ENCODE measurements at places on chromosomes 11 and 22.

- DNase-seq, result no peak
These were observed 28.5 kb upstream of the RBX1 start for GRCh38 chr22:40922484-40923303.

GRCh38 chr11:67634366-67635230 is 4.9 kb upstream of the NUDT8 start:
- no peak for DNase-seq

DNA sequence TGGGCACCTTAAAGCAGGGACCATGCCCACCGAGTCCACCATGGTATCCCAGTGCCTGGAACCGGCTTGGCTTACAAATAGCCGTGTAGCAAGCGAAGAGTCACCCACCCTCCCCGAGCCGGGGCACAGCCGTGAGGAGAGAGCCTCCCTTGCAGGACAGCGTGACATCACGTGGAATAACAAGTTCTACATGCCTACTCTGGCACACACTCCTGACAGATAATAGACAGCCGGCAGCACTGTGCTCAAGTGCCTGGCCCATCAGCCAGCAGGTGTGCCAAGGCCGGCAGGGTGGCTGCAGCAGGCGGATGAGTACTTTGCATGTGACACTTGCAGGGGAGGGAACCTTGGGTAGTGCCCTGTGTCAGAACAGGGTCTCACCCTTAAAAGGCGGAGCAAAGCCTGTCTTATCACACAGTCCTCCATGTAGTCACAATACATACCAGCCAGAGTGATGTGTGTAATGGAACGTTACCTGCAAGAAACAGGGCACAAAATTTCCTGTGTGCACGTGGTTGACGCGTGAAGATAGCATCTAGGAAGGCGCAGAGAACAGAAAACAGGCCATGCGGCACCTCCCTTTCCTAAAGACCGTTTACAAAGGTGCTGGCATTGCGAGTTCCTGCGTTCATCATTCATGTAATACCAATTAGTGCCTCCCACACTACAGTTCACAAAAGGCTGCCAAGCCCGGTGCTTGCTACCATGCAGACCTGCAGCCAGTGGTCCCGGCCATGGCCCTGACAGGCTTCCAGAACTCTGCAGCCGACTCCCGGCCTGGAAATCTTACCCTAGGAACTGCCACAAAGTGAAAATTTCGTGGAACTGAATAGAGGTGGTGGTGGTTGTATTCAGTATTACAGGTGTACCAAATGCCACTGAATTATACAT is 16.4 kb downstream of the TOM1 start:
- no peak for DNase-seq

- DNase-seq, result no peak
These were observed 18.9 kb upstream of the PIM3 start for GRCh38 chr22:49941507-49942316.

DNA sequence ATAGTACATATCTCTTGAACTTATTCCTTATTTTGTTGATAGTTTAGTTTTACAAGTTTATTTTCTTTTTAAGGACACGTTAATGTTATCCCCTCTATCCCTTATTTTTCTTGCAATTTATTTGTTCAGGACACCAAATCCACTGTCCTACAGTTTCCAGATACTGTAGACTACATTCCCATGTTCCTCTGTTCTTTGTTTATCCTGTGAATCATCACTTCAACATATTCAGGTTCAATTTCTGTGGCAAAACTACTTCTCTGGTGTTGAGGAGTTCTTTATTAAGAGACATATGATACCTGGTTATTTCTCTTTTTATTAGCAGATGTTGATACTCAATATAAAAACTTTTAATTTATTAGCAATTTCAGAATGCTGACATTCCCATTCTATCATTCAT is 72.8 kb upstream of the CLNS1A start:
- no peak for DNase-seq

GRCh38 chr22:29606320-29606719 is 2.9 kb downstream of the NF2 start:
- no peak for DNase-seq

DNA sequence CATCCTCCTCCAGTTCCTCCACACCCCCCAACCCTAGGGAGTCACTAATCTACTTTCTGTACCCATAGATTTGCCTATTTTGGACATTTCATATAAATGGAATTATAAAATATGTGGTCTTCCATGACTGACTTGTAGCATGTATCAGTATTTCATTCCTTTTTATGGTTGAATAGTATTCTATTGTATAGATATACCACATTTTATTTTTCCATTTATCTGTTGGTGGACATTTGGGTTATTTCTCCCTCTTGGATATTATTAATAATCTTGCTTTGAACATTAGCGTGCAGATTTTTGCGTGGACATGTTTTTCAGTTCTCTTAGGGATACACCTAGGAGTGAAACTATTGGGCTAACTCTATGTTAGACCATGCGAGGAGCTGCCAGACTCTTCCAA is 23.4 kb downstream of the NAT10 start:
- DNase-seq, result no peak

DNA sequence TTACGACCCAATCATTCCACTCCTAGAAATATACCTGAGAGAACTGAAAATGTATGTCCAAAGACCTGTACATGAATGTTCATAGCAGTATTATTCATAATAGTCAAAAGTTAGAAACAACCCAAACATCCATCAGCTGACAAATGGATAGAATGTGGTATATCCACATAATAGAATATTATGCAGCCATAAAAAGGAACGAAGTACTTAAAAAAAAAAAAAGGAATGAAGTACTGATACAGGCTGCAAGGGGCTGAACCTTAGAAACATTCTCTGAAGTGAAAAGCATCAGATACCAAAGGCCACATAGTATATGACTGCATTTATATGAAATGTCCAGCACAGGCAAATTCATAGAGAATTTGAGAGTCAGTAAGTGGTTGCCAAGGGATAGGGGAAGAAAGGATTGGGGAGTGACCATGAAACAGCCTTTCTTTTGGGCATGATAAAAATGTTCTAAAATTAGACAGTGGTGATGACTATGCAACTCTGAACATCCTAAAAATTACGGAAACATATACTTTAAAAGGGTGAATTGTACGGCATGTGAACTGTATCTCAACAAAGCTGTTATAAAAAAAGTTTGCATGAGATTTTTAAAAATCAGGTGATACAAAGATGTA is 1.8 kb downstream of the TPST2 start:
- no peak for DNase-seq

GRCh38 chr11:97471480-97471879 is 1081.7 kb downstream of the JRKL start:
- no peak for DNase-seq

GRCh38 chr11:86218125-86219084 is 26.1 kb upstream of the EED start:
- peak; percentile 15 for DNase-seq

- no peak for DNase-seq
These were observed 131.7 kb downstream of the MICAL2 start for GRCh38 chr11:12241971-12242672.

DNA sequence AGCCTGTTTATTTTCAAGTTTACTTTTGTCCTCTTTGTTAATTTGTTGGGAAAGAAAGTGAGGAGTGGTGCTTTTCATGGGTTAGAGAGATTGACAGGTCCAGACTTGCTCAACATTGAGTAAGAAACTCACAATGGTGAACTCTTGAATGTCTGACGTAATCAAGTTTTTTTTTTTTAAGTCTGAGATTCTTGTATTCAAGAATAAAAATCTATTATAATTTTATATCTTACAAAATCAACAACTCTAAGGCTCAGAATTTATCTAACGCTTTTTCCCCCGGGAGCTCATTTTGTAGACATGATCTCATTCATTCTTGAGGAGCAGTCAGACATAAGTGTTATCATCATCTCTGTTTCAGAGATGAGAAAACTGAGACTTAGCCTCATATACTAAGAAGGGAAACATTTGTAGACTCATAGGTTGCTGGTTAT is 39.1 kb upstream of the SPTBN2 start:
- no peak for DNase-seq

- no peak for DNase-seq
These were observed 1.0 kb downstream of the RASSF10 start for GRCh38 chr11:13009921-13010748.

DNA sequence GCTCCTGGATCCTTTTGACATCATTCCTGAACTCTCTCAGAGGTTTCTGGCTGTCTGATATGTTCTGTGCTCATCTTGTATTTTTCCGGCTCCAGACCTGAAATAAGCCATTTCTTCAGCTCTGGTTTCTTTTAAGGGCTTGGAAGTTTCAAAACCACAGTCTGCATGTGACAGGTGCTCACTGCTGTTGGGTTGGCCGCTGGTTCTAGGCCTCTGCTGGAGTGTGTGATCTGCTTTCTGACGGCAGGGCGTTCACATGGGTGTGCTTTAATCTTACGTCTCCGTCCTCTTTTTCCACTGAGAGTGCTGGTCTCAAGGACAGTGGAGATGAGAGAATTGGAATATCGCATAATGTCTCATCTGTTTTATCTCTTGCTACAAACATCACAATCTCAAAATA is 10.3 kb downstream of the ZBED4 start:
- DNase-seq, result no peak

DNA sequence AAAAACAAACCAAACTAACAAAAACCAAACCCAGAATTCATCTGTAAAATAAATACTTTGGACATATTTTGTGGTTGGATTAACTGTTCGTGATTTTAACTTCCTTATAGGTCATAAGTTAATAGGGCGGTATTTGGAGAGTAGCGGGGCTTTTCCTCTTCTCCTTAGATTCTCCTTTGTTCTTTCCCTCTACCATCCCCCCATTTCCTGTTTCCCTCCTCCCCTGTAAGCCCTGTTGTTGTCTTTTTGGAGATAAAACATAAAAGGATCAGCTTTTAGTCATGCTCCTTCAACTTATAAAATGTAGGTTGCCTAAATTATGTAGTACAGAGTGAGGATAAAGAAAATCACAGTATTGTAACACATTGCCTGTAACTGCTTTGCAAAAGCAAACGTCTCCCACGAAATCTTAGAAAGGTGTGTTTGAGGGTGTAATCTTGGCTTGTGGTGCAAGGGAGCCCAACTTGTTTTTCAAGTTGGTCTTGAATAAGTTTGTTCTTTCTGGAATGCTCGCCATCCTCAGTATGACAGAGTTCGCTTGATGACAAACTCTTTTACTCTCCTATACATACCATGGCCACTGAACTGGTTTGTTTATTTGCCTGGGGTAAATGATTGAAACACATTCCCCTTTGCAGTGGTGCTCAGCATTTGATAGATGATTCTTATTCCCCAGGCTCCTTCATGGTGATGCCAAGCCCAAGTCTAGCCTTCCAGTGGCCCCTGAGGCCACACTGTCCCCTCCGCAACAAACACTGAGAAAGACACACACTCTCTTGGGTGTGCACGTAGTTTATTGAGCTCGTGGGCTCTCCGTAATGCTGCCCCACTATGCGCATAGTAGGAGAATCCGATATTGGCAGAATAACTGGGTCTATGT is 49.4 kb downstream of the TEAD1 start:
- no peak for DNase-seq

DNA sequence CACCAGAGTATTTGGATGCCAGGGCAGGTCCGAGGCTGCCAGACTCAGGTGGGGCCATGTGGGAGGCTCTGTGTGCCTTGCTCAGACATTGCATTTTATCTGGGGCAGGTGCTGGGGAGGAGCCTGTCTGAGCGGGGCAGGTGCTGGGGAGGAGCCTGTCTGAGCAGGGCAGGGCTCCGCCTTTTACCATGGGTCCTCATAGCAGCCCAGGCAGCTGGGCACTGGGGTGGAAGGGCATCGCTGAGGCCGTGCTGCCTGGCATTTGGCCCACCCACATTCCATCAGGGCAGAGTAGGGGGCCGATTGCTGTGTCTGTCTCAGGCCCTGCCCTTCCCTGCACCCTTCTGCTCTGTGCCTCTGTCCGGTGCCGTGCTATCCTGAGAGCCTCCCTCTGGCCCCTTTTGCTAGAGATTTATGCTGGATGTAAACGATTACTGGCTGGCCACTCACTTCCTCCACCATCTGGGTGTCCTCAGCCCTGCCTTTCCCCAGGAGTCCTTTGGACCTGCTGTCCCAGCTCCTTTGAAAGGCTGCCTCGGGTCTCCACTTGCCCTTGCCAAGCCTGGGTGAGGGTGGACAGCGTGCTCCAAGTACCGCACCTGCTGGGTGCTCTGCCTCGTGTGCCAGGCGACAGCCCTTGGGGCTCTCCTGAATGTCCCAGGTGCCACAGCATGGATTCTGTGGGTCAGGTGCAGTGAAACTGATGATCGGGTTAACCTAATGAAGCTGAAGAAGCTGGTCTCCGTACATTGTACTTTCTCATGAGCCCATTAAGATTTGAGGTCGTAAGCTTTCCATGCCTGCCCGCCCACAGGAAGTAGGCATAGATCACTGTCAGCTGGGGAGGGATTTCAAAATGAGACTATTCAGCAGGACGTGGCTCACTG is 281.6 kb downstream of the TBC1D22A start:
- no peak for DNase-seq

- no peak for DNase-seq
These were observed 38.7 kb upstream of the CDON start for GRCh38 chr11:126101251-126101929.

- no peak for DNase-seq
These were observed 30.9 kb downstream of the CHEK2 start for GRCh38 chr22:28710576-28711191.

DNA sequence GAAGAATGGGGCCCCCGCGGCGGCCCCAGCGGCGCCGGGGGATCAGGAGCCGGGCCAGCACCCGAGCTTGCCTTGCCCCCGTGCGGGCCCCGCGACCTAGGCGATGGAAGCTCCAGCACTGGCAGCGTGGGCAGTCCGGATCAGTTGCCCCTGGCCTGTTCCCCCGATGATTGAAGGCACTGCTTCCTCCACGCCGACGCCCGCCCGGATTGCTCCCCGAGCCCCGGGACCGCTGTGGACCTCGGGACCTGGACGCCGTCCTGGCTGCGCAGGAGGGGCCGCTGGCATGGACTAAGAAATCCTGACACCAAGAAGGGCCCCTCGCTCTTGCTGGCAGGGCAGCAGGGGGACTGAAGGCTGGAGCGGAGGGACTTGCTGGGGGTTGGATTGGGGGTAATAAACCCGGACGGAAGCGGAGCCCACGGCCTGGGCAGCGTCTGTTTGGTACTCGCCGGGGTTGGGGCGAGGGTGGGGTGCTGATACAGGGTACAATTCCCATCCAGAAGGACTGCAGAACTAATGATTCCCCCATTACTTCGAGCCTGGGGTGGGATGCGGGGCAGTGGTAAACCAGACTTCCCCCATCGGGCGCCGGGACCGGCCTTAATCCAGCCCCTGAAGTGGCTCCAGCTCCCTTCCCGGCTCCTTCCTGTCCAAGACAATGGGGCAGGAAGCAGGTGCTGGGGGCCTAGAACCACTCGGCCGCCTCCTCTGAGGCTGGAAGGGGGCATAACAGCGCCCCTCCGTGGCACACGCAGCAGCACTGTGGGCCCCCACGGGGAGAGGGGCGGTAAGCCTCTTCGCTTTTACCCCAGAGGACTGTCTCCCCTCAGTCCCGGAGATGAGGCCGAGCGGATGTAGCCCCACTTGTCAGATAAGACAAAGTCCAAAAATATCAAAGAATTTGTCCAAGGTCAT is 1.0 kb downstream of the CCDC85B start:
- DNase-seq, result no peak

All from activated CD4-positive, CD25-positive, alpha-beta regulatory T cell (primary cell).